Esophagus mucosa (tissue), 1 donor: ENCODE measurements at places on chromosomes 13 and 19. TPM values are rescaled to one million over a fixed set of nuclear protein-coding genes. Genes with fewer than 3 reads are reported as not detected.

The DZIP1 gene
- total RNA-seq = 5.4 TPM

The HAUS5 gene
- 15.4 TPM for total RNA-seq

The ANGPTL4 gene
- total RNA-seq = 55.4 TPM

The ZC3H13 gene
- 22.1 TPM for total RNA-seq

The ONECUT3 gene
- not detected for total RNA-seq

- ATAC-seq = peak; percentile 27
Observed at GRCh38 chr19:41545547-41545946, 30.4 kb upstream of the CEACAM21 start.

GRCh38 chr13:44508562-44509077 lies 67.5 kb downstream of the TSC22D1 start:
- no peak for ATAC-seq

GRCh38 chr19:23377276-23377675 lies 18.0 kb downstream of the ZNF91 start:
- ATAC-seq = no peak

GRCh38 chr13:113995051-113995601 lies 21.2 kb upstream of the C13orf46 start:
- no peak for ATAC-seq

- no peak for ATAC-seq
Observed at GRCh38 chr13:75225288-75226032, 256.5 kb downstream of the TBC1D4 start.

- no peak for ATAC-seq
Observed at GRCh38 chr13:111961236-111961635, 105.7 kb upstream of the SOX1 start.

GRCh38 chr19:5093297-5093928 lies 124.5 kb downstream of the KDM4B start:
- no peak for ATAC-seq

DNA sequence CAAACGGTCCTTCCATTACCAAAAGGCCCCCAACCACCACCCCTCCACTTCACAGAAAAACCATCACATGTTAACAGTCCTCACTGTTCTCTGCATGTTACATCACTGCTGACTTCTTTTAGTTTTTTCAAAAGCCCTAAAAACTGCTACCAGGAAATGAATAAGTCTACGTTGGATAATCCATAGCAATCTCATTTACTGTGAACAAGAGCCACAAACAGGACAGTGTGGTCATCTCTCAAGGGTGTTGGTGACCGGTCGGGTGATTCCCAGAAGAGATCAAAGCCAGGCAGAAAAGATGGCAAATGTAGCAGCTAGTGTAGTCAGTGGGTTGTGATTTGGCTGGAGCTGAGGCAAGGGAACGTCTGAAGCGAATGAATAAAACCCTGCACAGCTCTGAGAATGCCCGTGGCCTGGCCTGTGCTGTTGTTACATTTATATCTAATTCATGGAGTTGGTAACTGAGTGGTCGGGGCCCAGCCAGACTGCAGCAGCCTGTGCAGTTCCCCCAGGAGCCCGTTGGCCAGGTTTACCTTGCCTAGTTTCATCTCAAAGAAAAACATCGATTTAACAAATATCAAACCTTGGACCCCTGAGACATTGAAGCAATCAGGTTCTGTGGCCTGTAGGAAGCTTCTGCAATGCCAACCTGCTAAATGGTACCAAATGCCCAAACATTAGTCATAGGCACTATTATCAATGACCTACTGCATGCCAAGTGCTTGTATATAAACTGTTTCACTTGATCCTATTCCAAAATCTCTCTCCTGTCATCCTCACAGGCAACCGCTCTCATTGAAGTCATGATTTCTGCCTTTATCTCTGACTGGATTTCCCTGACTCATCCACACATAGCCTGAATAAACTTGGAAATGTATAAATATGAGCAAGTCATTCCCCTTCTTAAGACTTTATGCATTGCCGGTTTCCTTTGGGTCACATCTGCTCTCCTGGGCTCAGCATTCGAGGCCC lies 153.8 kb upstream of the SERP2 start:
- no peak for ATAC-seq

- ATAC-seq = no peak
Observed at GRCh38 chr13:45451282-45451681, 13.5 kb upstream of the COG3 start.

- ATAC-seq = no peak
Observed at GRCh38 chr19:52590728-52591127, 20.6 kb downstream of the ZNF701 start.

DNA sequence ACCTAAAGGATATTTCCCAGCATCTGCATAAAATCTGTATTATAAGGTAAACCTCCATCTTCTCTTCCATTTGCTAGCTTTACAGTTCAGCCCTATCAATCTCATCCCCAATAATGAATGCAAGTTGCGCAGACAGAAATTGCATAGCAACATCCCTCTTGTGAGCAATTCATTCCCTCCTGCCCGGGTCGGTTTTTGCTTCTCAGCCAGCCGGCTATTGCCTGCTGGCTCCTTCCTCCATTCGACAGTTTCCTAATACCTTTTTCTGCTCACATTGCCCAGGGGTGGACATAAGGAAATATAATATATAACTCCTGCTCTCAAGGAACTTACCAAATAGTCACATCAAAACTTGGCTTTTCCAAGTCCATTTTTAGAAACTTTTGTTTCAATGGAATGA lies 125.2 kb downstream of the FGF9 start:
- no peak for ATAC-seq

DNA sequence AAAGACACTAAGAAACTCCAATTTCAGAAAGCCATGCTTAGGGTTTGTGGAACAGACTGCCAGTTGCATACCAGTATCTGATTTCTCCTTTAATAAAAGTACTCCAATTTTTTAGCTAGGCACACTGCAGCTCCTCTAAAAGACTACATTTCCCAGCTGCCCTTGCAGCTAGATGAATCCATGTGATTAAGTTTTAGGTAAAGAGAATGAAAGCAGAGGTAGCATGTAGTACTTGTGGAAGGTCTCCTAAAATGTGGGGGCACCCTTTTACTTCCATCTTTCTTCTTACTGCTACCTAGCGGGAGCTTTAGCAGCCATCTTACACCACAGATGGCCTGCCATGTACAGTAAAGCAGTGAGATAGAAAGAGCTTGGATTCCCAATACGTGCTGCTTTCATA lies 33.0 kb upstream of the TSC22D1 start:
- no peak for ATAC-seq
